NCI-H187 treated with DMSO at 0.1 percent for 48 hours (cell line): ENCODE measurements at places on chromosomes 12 and 14.

GRCh38 chr14:64698903-64699302 is 5.3 kb upstream of the PLEKHG3 start:
- DNase-seq: peak; percentile 45

- no peak for DNase-seq
Observed at GRCh38 chr12:32647275-32647674, 31.8 kb upstream of the DNM1L start.

DNA sequence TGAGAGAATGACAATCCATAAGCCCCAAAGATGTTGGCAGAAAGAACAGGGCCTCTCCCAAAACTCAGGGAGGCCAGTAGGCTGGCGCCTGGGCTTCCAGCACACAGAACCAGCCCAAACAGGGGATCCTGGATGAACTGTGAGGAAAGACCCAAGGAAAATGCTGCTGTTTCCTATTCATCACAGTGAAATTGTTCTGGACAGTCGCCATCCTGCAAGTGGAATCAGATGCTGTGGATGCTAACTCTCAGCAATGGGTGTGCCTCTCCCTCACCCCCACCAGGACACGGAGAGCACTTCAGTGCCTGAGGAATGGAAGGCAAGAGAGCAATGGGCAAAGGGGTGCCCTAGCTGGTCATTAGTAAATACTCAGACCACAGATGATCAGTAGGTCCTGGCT is 80.8 kb downstream of the ANO2 start:
- DNase-seq: no peak

DNA sequence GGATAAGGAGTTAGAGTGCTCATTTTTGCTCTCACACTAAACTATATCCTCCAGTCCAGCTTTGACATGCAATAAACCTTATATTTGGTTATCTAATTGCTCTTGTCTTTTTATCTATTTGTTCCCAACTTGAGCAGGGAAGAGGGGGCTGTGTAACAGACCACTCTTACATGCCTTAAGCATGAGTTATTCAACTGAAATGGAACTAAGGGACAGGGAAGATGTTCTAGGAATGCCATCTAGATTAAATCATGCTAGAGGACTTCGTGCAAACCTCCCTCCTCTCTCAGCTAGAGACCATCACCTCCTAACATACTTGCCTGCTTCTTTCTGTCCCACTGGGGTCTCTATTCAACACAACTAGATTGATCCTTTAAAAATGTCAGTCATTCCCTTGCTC is 20.6 kb downstream of the SPX start:
- DNase-seq: no peak

- no peak for DNase-seq
Observed at GRCh38 chr12:55132816-55133215, 6.6 kb downstream of the OR9K2 start.

DNA sequence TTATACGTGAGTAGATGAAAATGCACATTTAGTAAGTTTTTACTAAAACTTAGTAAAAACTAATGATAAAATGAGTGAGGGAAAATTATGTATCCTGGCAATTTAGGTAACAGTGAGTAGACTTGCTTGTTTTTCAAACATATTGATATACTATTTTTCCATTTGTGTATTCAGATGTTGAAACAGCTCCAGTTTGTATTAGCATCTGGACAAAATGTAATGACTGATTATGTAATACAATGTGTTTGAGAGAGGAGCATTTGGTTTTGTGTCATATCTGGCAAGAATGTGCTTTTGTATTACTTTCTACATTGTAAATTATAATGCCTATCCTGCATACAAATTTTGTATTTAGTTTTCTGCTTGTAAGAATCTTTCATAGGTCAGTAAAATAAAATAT is 5.6 kb downstream of the CNOT2 start:
- DNase-seq: no peak

- DNase-seq: peak; percentile 94
Observed at GRCh38 chr12:79001404-79001803, 136.8 kb downstream of the SYT1 start.

DNA sequence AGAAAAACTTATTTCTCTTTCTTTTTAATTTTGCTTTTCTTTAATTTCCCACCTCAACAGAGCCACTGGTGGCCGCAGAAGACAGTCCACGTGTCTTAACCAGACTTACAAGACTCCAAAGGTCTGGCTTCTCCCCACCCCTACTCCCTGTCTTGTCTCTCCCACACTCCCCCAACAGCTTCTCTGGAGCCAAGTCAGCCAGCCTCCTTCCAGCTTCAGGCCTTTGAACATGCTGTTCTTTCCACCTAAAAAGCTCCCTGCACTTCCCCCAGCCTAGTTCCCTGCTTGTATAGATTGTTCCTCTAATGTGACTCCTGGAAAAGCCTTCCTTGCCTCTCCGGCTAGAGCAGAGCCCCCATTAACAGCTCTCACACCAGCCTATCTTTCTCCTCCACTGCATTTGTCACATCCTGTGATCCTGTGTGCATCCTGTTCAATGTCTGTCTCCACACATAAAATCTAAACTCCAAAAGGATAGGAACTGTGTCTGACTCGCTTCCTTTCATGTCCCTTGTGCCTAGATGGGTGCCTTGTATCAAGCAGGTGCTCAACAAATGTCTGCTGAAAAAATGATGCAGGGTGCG is 7.8 kb upstream of the DYNLL1 start:
- no peak for DNase-seq

- no peak for DNase-seq
Observed at GRCh38 chr12:30989754-30990153, 63.2 kb downstream of the TSPAN11 start.

GRCh38 chr12:106170285-106170684 is 31.5 kb upstream of the NUAK1 start:
- DNase-seq: no peak

- no peak for DNase-seq
Observed at GRCh38 chr14:51035611-51036192, 59.2 kb downstream of the TRIM9 start.

DNA sequence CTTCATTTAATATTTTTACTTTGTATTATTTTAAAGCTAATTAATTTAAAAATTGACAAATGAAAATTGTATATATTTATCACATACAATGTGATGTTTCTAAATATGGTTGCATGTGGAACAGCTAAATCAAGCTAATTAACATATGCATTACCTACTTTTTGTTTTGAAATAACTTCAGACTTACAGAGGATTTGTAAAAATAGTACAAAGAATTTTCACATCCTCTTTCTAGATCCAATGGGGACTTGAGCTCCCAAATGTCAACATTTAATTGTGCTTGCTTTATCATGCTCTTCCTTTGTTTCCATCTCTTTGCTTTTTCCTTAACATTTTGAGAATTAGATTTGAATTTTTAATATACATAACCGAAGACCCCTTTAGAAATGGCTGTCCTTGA is 6.6 kb downstream of the DCD start:
- DNase-seq: no peak

DNA sequence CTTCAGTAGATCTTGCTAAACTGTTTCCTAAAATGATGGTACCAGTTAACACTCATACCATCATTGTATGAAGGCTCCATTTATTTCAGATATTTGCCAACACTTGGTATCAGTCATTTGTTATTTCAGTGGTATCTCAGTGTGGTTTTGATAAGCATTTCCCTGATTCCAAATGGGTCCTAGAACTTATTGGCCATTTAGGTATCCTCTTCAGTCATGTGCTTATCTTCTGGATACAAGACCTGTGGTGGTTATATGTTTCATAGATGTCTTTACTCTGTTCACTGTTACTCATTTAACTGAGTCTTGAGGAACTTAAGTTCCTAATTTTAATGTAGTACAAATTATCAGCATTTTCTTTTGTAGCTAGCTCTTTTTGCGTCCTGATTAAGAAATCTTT is 13.5 kb downstream of the SINHCAF start:
- DNase-seq: no peak

GRCh38 chr14:90538716-90539495 is 142.1 kb downstream of the CALM1 start:
- DNase-seq: no peak

- no peak for DNase-seq
Observed at GRCh38 chr14:77459072-77459723, 1.3 kb downstream of the AHSA1 start.

DNA sequence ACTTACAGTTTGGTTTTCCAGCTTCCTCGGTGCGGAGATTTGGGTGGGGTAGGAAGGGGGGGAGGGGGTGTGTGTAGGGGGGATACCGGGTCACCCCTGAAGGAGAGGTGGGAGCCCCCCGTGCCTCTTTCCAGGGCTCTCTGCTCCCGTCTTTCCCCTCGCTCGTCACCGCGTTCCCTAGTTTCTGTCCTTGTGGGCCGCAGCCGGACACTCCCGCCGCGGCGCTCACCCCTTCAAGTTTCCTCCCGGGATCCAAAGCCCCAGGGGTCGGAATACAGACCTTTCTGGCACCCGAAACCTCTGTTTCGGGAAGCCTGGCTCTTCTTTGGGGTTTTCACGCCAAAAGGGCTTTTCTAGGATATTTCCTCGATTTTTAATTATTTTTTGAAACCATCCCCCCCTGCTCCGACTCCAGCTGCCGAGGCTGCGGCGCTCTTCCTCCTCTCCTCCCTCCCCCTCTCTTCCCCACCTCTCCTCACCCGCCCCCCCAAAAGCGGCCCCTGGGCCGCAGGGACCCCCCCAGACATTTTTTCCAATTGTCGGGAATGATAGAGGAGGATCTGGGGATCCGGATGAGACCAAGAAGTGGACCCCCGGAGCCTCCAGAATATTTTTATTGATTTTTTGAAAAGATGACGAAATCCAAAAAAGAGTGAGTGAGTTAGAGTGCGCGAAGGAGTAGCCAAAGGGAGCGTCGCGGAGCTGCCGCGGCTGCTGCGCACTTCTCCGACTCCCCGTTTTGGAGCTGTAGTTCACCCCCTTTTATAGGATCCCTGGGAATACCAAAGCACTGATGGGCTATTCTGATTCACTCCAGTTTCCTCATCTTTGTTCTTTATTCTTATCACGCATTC is 1.7 kb downstream of the CCND2 start:
- DNase-seq: no peak

DNA sequence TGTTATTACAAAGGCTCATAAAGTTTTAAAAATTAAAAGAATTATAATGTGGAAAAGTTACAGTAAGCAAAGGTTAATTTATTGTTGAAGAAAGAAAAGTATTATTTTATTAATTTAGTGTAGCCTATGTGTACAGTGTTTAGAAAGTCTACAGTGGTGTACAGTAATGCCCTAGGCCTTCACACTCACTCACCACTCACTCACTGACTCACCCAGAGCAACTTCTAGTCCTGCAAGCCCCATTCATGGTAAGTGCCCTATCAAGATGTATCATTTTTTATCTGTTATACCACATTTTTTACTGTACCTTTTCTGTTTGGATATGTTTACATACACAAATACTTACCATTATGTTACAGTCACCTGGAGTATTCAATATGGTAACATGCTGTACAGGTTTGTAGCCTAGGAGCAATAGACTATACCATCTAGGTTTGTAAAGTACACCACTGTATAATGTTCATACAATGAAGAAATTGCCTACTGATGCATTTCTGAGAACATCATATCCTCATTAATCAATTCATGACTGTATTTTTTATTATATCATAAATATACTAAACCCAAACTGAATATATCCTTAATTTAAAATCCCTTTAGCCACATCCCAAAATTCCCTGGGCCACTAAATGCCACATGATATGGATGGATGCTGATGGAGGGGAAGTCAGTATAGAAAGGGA is 43.6 kb upstream of the NID2 start:
- DNase-seq: no peak

- DNase-seq: no peak
Observed at GRCh38 chr14:92619671-92620456, 106.3 kb downstream of the RIN3 start.

DNA sequence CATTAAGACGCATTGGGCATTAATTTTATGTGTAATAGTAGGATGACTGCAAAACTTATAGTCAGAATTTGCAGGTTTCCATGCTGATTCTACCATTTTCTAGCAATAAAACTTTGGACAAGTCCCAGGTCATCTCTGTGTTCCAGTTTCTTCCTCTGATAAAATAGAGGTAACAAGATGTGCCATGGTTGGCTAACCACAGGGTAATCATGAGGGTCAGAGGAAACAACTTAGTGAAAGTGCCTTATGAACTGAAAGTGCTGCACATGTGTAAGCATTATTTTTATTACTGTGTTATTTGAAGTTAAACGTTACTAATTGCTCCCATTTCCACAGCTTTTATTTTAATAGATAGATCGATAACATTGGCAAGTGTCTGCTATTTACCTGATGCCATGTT is 21.1 kb downstream of the SMCO2 start:
- DNase-seq: no peak

GRCh38 chr12:45400991-45401390 is 185.1 kb downstream of the ANO6 start:
- DNase-seq: no peak

DNA sequence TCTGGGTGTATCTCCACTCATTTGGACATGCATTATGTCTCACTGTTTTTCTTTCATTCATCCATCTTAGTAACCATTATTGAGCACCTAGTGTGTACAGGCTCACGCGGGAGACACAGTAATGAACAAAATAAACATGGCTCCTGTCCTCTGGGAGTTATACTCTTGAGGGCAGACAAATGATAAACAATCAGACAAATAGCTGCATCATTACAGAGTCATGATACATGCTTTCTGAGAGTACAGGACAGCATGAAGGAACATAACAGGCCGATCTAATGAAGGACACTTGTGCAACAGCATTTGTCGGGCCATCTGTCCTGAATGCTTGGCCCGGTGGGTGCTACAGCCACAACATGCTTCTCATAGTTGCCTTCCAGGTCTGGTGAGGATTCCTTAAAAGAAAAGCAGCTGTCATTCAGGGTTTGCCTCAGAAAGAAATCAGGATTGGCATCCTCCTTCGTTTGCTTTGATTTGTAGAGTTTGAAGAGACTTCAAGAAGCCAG is 77.2 kb upstream of the EGLN3 start:
- no peak for DNase-seq

DNA sequence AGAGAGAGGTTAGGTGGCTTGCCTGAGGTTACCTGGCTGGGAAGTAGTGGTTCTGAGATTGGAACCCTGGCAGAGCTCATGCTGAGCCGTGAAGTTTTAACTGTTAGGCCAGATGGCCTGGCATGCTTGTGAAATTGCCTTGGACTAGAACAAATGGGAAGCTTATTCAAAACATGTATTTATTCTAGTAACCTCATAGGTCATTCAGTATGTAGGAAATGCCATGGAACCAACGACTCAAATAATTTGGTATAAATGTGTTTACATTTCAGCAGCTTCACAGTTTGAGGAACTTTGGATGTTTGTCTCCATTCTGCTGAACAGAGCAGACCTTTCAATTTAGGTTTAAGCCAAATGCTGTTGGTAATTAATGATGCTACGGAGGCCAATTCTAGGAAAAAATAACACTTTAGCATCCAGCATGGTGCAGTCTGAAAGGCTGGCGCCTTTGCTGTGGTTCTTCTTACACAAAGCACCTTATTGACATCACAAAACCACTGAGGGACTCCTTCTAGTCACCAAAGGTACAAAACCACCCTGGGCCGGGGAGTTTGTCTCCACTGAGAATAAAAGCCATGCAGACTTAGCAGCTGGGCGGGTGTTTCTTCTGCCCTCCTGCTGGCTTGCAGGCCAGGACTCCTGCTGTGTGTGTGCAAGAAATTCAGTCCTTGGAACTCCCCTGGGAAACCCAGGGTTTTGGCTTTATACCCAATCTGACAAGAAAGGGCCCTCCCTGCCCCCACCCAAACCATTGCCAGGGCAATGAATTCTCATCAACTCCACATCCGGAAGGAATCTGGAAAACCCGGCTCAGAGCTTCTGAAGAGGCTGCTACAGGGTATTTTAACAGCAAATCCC is 64.2 kb downstream of the ELK3 start:
- DNase-seq: no peak
